ENCODE measurements at places on chromosomes 5 and 9.

DNA sequence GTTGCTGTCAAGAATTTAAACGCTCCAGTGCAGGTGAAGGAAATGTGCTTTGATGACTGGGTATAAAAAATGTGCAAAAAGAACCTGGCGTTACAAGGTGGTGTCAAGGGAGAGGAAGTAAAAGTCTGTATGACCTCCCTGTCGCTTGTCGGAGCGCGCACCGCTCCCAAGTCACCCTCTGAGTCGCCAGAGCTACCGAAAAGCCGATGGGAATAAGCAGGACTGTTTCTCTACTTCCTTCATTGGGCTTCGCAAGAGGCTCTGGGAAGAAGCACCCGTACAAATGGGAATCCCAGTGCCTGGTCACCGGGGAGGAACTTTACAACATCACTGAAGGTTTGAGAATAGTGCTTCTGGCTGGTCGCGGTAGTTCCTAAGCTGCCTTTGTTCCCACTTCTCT, 1.3 kb upstream of the DMRT2 start:
- DNase-seq: no peak

- DNase-seq: no peak
Measured at GRCh38 chr5:113804943-113805342, 291.4 kb downstream of the YTHDC2 start.

- DNase-seq: no peak
Measured at GRCh38 chr5:61491861-61492260, 159.8 kb downstream of the ZSWIM6 start.

- peak; percentile 86 for DNase-seq
Measured at GRCh38 chr9:133534346-133535291, at the start of gene ADAMTSL2. Gene ADAMTSL2 (plus strand): TSS chr9:133534704. CDS start chr9:133536713, 2,009 bp downstream.

- no peak for DNase-seq
Measured at GRCh38 chr9:109792951-109793546, 13.1 kb downstream of the PALM2AKAP2 start.

DNA sequence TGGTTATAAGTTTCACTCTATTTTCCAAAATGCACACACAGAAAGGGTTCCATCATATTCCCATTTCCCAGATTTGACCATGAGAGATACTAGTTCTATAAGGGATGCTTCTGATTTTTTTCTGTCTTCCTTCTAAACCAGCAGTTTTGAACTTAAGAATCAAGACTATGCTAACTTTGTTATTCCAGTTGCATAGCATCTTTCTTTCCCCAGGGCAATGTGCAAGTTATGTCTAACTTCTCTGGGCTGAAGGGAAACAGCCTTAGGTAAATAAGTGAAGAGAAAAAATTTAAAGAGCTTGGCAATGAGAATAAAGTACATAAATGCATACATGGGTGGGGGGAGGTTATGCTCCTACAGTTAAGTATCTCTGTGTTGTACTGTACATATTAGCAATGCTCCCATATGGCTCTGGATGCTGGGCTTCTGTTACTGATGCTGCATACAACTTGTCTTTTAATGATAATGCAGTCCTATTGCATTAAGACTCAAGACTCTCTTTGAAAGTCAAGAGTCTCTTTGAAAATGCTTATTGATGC, 125.8 kb upstream of the SLC12A2 start:
- no peak for DNase-seq
